ENCODE measurements at places on chromosomes 3 and 15.

DNA sequence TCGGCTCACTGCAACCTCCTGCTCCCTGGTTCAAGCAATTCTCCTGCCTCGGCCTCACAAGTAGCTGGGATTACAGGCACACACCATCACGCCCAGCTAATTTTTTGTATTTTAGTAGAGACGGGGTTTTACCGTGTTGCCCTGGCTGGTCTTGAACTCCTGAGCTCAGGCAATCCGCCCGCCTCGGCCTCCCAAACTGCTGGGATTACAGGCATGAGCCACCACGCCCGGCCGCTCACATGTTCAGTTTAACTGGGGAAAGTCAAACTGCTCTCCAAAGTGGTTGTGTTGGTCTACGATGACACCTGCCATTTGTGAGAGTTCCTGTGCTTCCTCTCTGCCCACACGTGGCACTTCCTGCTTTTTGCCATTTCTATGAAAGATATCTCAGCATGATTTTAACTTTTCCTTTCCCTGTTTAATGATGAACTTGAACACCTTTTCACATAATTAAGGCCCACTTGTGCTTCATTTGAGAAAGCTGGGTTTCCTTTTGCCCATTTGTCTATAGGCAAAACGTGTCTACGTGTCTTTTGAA lies 877 bp upstream of the GP5 start:
- no peak for DNase-seq

GRCh38 chr3:50154840-50155490 lies at the start of gene SEMA3F:
Gene SEMA3F, plus strand, starts transcription at chr3:50155324. Its CDS starts 4,299 bp downstream, at chr3:50159623.
- peak; percentile 30 for DNase-seq

- DNase-seq, result no peak
Observed at GRCh38 chr3:107523289-107523538, 452 bp downstream of the BBX start.

GRCh38 chr3:182248349-182248880 lies 536.7 kb downstream of the SOX2 start:
- DNase-seq, result no peak

GRCh38 chr3:49636883-49637609 lies 37.1 kb upstream of the APEH start:
- no peak for DNase-seq

DNA sequence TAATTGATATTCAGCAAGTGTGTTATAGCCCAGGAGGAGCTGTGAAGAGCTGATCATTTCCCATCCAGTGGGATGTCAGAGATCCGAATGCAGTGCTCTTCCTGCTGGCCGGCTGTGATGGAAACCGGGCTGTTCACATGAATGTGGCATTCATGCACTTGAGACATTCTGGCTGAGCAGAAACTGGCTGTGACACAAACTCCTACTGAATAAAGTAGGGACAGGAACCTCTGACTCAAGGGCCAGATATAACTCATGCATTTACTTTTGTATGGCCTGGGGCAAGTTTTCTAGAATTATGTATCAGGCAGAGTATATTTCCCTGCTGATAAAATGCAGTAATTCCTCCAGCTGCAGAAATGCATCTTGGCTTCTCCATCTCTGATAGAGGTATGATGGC lies 83.4 kb upstream of the FAM3D start:
- no peak for DNase-seq

DNA sequence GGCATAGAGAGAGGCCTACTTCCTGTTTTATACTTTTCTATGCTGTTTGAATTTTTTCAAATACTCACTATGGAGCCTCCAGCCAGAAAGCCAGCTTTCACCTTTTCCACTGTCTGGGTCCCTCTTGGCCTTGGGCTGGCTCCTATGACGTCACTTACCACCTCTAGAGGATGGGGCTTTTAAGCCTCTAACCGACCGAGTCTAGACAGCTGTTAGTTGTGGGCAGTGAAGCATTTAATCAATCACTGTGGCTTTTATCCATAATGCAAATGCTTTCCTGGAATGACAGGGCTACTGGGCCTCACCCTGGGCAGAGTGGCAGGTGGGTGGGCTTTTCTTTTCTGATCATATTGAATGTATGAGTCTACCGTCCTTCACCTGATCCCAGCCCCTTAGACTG lies 61.9 kb downstream of the LRRK1 start:
- no peak for DNase-seq

DNA sequence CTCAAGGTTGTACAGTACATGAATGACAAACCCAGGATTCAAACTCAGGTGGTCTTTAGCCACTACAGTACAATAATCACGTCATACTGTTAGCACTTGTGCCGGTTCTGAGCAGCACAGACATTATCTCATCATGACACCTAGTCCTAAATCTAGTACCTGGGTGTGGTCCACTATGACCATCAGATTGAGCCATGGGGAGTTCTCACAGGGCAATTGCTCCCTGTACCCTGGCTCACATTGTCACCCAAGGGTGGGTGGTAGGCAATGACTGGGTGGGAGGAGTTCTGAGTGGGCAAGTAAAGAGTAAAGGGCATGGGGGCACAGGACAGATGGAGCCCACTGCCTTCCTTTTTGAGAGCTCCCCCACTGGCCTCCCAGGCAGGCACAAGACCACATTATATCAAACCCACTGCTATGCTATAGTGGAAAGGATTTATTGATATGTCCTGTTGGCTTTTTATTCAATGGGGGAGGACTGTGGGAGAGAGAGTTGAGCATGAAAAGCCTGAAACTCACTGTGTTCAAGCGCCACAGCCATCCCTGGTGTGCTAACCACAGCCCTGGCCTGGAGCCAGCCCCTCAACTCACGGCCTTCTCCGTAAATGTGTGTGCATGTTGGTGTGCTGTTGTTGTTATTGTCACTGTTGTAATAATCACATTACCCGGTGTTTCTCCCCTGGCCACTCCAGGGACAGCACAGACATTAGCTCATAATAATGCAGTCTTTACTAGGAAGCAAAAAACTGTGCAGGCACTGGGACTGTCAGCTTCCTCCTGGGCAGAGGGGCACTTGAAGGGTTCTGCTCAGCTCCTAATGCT lies 27.3 kb downstream of the ADCY5 start:
- DNase-seq, result no peak

DNA sequence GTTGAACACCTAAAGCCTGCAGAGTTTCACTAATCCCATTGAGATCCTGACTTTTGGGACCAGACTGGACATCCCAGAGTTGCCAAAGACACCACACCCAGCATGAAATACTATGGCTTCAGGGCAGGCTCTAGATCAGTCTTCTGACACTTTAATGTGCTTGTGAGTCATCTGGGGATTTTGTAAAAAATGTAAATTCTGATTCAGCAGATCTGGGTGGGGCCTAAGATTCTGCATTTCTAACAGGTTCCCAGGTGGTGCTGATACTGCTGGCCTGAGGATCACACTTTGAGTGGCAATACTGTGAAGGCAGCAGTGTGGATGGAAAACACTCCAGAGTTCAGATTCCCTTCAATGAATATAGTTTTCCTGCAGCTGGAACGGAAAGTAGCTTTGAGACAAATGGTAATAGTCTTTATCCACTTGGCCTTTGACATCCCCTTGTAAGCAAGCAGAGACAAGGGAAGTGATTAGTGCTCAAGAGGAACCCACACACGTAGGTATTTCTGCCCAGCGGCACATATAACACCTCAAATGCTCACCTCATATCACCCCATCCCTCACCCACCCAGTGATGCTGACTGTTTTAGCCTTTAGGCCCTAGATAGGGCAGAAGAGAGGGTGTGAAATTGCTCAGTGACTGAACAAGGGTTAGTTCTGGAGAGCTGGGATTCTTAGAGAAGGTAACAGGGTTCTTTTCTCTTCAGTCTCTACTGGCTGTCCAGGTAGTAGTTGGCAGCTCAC lies 51.5 kb upstream of the GSK3B start:
- DNase-seq, result no peak

DNA sequence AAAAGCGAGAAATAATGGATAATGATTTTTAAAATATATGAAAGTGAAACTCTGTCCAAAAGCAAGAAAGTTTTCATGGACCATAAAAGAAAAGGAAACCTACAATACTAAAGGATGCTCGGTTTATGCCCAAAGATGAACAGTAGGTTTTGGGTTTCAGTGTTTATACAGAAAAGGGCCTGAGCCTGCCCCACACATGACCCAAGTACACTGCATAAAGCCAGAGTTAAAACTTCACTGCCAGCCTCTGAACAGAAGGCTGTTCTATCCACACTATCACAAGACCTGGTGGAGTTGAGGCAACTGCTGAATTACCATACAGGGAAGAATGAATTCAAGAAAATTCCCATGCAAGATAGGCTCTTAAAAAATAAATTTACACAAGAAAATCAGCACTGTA lies 165.2 kb downstream of the MECOM start:
- DNase-seq, result no peak

DNA sequence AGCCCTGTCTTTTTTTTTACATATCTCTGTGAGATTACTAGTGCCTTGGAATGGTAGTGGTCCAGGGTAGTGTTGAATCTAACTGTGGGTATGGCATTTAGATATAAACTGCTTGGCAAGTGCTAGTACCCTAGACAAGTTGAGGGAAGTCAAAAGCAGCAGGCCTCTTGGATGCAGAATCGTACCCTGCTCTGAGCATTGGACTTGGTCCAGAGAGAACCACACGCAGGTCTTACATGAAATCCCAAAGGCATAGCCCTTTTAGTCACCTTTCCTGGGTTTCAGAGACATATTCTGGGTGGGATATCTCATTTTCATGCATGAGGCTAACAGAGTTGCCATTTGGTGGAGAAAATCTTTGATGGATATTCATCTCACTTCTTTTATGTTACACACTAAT lies 641.4 kb downstream of the PDCD6IP start:
- no peak for DNase-seq

DNA sequence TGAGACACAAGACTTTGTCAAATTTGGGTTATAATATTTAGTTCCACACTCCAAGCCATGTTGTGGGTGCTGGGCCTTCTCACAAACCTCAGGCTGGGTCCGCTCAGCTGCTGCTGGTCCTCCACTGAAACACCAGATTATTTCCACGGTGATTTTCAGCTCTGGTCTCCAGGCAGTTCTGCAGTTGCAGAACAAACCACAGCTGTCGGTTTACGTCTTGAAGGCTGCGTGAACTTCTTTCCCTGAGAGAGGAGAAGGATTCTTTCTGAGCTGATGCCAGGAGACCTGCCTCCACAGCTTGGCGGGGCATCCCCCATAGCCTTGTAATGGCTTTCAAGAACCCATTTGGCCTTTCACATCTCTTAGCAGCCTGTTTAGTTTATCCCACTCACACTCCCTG lies 16.2 kb downstream of the GALNT15 start:
- no peak for DNase-seq

GRCh38 chr3:13040361-13041074 lies 32.7 kb downstream of the IQSEC1 start:
- peak; percentile 37 for DNase-seq
